GM23248 (cell line): ENCODE measurements at places on chromosomes 5 and 9. TPM values are rescaled to one million over a fixed set of nuclear protein-coding genes. Genes with fewer than 3 reads are reported as not detected.

The SMC5 gene
- 14.9 and 15.1 TPM in 2 replicates for polyA plus RNA-seq

The PCDHB10 gene
- polyA plus RNA-seq = 0.86 and 1.3 TPM in 2 replicates

DNA sequence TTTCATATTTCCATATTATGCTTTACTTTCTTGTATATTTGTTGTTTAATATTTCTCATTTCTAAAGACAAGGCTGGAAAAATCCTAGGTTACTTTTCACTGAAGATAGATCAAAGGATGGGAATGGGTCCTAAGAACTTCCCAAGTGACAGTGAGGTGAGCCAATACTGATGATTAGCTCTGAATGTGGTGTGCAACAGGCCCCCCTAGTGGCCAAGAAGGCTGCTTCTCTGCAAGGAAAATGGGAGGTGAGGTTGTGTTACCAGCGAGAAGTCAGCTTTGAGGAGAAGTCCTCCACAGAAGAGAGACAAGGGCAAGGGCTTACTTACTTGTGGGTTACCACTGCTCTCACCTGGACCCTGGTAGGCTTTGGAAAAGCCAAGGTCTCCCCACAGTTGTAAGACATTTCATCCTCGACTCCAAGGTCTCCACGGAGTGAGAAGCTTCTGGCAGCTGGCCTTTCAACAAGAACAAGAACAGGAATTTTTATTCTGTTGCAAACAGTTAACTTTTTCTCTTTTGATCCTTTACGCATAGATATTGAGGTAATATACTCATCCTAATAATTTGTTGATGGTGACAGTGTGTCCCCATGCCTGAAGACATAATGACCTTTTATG is 69.9 kb downstream of the MAMDC2 start:
- H3K36me3 ChIP-seq = no peaks in the 10 kb centered on the region
- no peaks in the 10 kb centered on the region for H3K27me3 ChIP-seq
- peak; percentile 80 for DNase-seq
- H3K4me3 ChIP-seq = no peak overlapping the region

- no peaks in the 10 kb centered on the region for H3K27me3 ChIP-seq
- H3K27ac ChIP-seq = no peak overlapping the region
- H3K4me1 ChIP-seq = peaks cover 6% of the 10 kb centered on the region
- no peaks in the 10 kb centered on the region for H3K36me3 ChIP-seq
- DNase-seq = peak; percentile 39
- no peak overlapping the region for H3K4me3 ChIP-seq
These were observed 222.4 kb downstream of the TSSK1B start for GRCh38 chr5:113212244-113212920.

DNA sequence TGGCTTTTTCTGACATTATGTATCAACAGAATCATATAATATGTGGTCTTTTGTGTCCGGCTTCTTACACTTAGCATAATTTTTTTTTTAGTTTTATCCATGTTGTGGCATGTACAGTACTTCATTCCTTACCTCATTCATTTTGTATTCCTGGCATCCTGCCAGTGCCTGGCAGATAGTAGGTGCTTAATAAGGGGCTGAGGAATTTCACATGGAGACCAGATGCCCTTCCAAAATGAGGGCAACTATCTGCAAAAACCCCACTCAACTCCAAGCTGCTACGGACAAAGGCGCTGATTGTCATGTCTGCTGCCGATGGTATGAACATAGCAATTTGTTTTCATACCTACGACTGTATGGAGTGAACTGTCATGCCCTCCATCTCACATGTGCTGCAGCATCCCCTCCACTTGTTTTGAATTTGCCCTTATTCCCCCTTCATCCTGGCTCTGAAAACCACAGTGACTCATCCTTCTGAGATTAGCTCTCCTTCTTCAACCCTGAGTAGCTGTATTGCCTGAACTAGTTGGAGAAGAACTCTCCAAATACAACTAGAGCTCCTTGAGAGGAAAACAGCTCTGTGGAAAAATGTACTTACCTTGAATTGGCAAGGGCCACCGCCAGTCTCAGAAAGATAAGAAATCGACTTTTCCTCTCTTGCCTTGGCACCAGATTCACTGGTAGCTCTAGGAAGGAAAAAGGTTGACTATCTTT is 41.3 kb upstream of the FOXE1 start:
- H3K27me3 ChIP-seq = peaks cover 32% of the 10 kb centered on the region
- no peak overlapping the region for H3K4me3 ChIP-seq
- no peaks in the 10 kb centered on the region for H3K36me3 ChIP-seq
- peak; percentile 55 for DNase-seq

DNA sequence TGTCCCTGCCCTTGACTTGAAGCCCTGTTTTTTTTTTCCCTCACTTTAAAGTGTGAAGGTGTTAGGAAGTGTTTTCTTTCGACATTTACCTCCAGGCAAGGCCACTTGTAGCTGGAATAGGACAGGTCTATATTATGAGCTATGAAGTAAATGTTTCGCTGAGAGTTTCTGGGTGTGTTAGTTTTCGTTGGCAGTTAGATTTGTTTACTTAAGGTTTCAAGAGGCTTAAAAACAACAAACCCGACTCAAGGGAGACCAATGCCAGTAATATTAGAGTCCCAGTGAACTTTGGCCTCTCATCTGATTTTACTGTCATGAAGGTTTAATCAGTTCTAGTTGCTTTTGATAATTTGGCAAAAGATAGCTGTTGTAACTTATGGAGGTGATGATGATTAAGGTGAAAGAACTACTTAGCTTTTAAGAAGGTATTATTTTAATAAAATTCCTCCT is 25.2 kb downstream of the OCLN start:
- peaks cover 20% of the 10 kb centered on the region for H3K4me1 ChIP-seq
- no peaks in the 10 kb centered on the region for H3K36me3 ChIP-seq
- no peak overlapping the region for H3K27ac ChIP-seq
- H3K27me3 ChIP-seq = no peaks in the 10 kb centered on the region
- DNase-seq = no peak

DNA sequence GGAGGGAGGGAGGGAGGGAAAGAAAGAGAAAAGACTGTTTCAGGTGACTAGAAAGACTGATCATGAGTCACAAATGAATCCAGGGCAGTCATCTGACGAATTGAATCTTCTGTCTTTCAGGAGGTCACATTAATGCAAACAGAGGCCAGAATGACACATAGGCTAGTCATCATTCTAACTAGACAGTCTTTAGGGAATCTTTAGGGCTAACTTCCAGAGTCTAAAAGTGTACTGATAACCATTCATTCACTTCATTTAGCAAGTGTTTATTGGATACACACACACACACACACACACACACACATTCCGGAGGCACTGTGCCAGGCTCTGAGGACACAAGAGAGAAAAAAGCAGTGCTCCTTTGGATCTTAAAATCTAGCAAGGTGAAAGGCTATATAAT is 156.7 kb downstream of the EBF1 start:
- H3K36me3 ChIP-seq = no peaks in the 10 kb centered on the region

DNA sequence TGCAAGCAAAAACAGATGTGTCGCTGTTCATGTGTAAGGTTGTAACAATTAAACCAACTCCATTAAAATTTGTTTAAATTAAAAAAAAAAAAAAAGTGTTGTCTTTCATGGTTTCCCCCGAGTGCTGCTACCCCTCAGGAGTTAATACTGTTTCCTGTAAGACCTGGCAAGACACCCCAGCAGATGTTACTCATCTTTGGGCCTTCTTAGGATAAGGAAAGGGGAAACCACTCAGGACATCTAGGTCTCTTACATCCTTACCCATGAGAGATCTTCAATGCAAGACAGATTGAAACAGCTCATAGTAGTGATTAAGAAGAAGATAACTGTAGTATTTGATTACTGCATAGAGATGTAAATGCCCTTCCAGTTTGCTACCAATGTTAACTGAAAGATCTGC is 33.5 kb upstream of the F2R start:
- no peak overlapping the region for H3K4me3 ChIP-seq
- H3K36me3 ChIP-seq = no peaks in the 10 kb centered on the region
- peaks cover 26% of the 10 kb centered on the region for H3K27me3 ChIP-seq
- H3K27ac ChIP-seq = no peak overlapping the region

GRCh38 chr9:33446240-33446945 is 1.0 kb downstream of the AQP3 start:
- H3K4me3 ChIP-seq = no peak overlapping the region
- H3K27ac ChIP-seq = no peak overlapping the region
- DNase-seq = no peak
- H3K4me1 ChIP-seq = peaks cover 6% of the 10 kb centered on the region; the same call in 1 of the 2 replicates
- no peaks in the 10 kb centered on the region for H3K36me3 ChIP-seq

- H3K4me3 ChIP-seq = no peak overlapping the region
- no peaks in the 10 kb centered on the region for H3K27me3 ChIP-seq
- H3K4me1 ChIP-seq = peaks cover 6% of the 10 kb centered on the region; the same call in 1 of the 2 replicates
- DNase-seq = no peak
These were observed 11.3 kb downstream of the TLE1 start for GRCh38 chr9:81678088-81678487.
